ENCODE measurements at places on chromosomes 5 and 9.

GRCh38 chr5:120873083-120873482 is 409.0 kb downstream of the PRR16 start:
- no peak for DNase-seq

GRCh38 chr5:111252799-111253545 is 28.8 kb downstream of the CAMK4 start:
- no peak for DNase-seq

GRCh38 chr9:105127863-105128220 is 116.6 kb upstream of the SLC44A1 start:
- DNase-seq: peak; percentile 26

DNA sequence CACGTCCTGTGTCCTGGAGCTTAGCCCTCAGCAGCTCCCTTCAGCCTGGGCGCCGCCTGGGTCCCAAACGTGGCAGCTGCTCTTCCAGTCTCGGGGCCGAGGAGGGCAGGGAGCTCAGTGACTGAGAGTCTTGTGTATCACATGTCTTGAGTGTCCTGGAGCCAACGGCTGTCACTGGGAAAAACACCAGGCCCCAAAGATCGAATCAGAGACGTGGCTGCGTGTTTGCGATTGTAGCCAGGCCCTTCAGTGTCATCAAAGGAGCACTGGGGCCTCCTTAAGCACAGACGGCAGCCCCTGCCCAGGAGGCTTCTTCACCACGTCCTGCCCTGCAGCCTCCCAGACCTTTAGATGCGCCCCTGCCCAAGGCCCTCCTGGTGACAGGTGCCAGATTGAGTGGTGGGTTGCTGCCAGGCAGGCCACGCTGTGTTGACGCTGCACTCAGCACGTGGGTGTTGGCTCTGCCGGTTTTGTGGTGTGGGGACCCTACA is 5.7 kb upstream of the EXOC3 start:
- no peak for DNase-seq

DNA sequence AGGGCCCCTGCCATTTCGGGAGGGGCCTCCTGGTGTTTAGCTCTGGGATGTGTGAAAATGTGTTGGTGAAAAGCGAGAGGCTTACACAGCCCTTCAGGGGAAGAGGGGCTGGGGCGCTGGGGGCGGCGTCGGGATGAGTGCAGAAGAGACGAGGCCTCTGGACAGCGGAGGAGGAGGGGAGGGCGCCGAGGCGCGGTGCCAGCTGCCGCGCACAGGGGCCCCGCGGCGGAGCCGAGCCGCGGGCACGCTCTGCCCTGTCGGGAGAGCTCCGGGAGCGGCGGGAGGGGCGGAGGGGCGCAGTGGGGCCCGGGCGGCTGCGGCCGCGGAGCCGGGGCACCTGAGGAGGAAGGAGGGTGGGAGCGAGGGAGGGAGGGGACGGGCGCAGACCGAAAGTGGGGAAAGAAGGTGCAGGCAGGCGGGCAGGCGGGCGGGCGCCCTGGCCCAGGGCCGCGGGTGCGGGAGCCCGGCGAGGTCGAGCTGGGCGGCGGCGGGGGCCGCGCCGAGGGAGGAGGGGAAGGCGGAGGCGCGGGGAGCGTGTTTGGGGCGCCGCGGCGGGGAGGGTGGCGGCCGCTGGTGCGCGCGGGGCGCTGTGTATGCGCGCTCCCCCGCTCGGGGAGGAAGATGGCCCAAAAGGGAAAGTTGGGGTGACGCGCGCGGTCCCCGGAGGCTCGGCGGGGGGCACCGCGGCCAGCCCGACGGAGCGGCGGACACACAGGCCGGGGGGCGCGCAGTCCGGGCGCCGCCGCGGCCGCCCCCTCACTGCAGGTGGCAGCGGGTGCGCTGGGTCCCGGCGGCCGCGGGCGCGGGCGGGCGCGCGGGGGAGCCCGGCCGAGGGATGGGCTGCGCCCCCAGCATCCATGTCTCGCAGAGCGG is at the start of gene PDE8B:
PDE8B (plus strand) TSS at position 590 of the 873 bp plus-strand sequence; CDS start at position 836, 246 bp downstream.
- no peak for DNase-seq

GRCh38 chr5:131947445-131947844 is 2.0 kb upstream of the MEIKIN start:
- DNase-seq: no peak

GRCh38 chr5:168747987-168748777 is 169.0 kb upstream of the PANK3 start:
- DNase-seq: no peak
